GM03348 (cell line): ENCODE measurements at places on chromosomes 2 and 18.

DNA sequence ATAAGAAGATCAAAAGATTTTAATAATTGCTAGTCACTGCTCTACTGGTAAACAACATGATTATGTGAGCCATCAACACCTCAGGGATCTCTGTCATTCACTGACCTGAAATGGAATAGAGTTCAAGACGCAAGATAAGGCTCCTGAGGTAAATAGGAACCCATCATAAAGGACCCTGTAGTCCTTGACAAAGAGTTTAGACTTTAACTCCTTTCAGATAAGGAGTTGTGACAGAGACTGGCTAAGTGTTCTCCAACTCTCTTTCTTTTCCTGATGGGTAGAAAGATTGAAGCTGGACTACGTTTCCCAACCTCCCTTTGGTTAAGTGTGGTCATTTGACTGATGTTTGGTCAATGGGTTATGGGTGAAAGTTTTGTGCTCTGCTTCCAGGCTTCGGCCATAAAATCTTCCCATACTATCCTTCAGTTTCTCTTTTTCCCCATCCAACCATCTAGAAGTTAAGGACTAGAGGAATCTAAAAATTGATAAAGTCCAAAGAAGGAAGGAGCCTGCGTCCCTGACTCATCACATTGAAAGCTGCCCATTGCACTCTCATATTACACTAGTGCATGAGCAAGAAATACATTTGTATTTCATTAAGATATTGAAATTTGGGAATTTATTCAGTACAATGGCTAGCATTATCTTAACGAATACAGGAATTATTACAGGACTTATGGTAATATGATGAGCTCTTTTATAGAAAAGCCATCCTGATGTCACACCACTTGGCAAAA lies 293.7 kb upstream of the ACVR2A start:
- DNase-seq = peak; percentile 39

GRCh38 chr2:229669841-229670240 lies 44.5 kb downstream of the DNER start:
- DNase-seq = no peak

DNA sequence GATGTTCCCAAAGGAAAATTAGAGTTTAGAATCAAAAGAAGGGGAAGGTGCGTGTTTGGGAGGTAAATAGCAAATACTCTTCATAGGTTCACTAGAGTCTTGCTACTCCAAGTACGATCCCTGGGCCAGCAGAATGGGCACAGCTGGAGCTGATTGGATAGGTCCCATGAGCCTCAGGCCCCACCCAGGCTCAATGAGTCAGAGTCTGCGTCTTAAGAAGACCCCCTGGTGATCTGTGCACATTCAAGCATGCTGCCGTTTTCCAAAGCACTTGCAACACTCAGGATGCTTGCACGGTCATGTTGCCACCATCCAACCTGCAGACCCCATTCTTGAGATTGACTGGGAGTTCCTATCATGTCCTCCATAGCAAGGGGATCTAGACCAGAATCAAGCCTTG lies 40.5 kb downstream of the ABCG8 start:
- DNase-seq = no peak

DNA sequence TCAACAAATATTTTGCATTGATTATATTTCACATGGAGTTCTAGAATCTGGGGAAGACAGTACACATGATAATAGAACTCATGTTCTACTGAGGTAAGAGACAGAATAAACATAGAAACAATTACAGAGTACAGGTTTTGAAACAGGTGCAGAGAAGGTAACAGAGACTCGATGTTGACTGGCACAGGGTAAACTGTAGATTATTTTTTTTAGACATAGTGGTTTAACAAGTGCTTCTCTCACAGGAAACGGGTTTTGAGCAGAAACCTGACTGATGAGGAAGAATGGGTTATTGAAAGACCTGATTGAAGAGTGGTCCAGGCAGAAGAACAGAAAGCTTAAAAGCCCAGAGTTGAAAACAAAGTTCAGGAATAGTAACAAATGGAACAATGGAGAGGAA lies 1002.5 kb upstream of the FAM98A start:
- no peak for DNase-seq

GRCh38 chr2:181658444-181658843 lies 1.5 kb upstream of the CERKL start:
- DNase-seq = no peak

- DNase-seq = peak; percentile 18
Measured at GRCh38 chr18:39667905-39668304, 2102.3 kb upstream of the CELF4 start.

GRCh38 chr18:1499265-1499664 lies 594.6 kb downstream of the ADCYAP1 start:
- peak; percentile 4 for DNase-seq

- no peak for DNase-seq
Measured at GRCh38 chr2:59588286-59588685, 965.2 kb downstream of the BCL11A start.

GRCh38 chr2:98539056-98539735 lies 69.1 kb downstream of the COA5 start:
- no peak for DNase-seq

DNA sequence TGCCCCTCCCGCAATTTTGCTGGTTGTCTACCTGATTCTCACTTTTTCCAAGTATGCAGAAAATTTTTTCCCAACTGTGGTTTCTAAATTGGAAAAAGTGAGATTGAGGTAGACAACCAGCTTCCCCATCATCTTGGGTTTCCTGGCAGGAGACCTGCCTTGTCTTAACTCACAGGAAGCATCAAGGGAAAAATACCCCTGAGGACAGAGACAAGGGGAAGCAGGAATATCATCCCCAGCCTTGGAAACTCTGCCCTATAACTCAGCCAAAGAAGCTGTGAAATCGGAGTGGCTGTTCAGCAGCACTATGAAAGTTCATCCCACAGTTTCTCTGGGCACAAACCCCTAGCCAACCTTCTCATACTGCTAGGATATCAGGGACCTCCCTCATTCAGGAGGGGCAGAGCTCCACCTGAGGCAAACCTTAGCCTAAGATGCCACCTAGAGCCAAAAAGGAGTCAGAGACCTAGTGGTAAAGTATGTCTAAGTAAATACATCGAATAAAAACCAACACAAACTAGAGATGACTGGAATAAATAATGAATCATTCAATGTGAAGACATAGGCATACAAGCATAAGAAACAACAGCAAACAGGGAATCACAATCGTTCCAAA lies 68.2 kb downstream of the ZSWIM2 start:
- DNase-seq = no peak

DNA sequence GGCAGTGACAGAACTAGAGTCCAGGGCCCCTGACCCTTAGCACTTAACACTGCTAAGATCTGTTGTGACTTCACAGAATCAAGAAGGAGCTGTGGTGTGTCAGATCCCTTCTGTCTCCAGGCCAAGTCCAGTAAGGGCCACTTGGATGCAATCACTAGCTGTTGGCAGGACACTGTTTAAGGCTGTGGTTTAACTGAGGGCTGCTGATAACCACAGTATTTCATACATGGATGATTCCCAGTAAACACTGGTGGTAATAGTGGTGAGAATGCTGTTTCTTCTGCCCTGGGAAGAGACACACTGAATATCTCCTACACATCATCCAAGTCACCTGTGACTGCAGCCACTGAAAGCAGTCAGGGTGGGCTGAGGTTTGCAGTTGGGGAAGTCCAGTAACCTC lies 77.7 kb upstream of the FBXO11 start:
- DNase-seq = peak; percentile 3

- no peak for DNase-seq
Measured at GRCh38 chr2:59851836-59852475, 701.5 kb downstream of the BCL11A start.

GRCh38 chr2:37376421-37377186 lies 32.2 kb downstream of the QPCT start:
- DNase-seq = peak; percentile 63

DNA sequence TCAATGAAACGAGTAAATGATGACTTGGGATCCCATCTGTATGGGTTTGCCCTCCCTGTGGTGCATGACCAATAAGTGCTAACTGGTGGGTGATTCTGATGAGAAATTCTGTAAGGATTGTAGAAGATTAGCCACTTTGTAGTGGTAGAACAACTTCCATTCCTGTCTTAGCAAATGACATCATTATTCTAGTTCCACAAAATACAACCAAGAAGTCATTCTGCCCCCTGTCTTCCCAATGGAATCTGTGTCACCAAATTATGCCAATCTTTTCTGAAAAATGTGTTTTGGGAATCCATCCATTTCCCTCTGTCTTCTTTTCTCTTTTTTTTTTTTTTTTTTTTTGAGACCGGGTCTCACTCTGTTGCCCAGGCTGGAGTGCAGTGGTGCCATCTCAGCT lies 48.4 kb downstream of the SLC38A11 start:
- DNase-seq = no peak

DNA sequence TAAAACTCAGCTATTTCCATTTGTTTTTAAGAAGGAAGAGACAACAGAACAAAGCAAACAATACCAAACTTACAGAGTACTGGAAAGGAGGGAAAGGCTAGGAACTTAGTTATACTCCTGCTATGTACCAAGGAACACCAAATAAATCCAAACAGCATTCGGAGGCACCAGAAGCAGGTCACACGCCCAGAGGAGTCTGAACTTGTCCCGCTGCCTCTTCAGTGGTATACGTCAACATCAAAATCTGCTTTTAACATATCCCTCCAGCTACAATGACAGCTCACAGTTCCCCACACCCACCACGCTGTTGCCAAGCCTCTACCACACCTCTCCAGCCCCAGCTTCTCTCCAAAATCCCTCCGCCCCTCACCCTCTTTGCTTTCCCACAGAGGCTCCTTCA lies 17.3 kb downstream of the C2orf76 start:
- no peak for DNase-seq

DNA sequence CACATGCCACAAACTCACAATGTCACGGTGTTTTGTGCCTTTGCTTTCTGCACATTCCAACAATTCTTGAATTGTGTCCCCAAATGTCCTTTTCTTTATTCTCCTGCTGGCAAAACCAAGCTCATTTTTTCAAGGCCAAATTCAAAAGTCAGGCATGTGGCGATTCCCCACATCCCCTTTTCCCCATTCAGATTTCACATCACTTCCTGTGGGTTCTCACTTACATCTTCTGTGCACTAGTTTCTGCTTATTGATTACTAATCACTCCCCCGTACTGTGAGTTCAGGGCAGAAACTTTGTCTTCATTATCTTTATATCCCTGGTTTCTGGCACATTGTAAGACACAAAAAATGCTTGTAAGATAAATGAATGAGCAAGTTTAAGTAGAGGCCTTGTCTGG lies 69.2 kb downstream of the AP1S3 start:
- DNase-seq = no peak

GRCh38 chr2:178873912-178874311 lies 66.7 kb upstream of the TTN start:
- DNase-seq = no peak

DNA sequence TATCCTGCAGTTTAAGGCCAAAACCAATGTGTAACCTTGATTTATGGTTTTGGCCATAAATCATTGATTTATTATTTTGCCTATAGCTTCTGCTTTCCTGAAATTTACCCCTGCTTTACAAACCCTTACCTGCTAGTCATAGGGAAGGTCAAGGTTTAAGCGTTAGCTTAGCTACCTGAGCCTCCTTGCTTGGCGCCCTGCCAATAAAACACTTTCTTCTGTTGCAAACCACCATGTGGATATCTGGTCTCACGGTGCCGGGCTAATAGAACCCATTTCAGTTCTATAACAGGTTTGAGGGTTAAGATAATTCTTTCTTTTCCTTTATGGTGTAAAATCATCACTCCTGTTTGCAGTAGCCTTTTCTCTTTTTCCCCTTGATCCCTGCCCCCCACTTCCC lies 72.2 kb downstream of the PDK1 start:
- DNase-seq = no peak

- DNase-seq = no peak
Measured at GRCh38 chr2:32005371-32005976, 5.3 kb downstream of the MEMO1 start.

DNA sequence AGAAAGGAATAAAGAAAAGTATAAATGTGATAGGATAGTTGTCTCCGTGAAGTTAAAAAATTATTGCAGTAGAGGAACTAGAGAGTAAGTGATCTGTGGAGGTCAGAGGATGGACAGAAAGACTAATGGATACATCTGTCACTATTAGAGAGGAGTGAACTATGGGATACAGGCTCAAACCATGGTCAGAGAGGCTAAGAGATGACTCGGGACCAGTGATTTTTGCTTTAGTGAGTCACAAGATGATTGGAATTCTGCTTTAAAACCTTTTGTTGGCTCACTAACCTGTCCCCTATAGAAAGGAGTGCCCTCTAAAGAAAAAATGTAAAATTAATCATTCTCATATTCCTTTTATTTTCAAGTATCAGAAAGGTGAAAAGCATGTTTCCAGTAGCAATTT lies 30.3 kb downstream of the ALMS1 start:
- no peak for DNase-seq

DNA sequence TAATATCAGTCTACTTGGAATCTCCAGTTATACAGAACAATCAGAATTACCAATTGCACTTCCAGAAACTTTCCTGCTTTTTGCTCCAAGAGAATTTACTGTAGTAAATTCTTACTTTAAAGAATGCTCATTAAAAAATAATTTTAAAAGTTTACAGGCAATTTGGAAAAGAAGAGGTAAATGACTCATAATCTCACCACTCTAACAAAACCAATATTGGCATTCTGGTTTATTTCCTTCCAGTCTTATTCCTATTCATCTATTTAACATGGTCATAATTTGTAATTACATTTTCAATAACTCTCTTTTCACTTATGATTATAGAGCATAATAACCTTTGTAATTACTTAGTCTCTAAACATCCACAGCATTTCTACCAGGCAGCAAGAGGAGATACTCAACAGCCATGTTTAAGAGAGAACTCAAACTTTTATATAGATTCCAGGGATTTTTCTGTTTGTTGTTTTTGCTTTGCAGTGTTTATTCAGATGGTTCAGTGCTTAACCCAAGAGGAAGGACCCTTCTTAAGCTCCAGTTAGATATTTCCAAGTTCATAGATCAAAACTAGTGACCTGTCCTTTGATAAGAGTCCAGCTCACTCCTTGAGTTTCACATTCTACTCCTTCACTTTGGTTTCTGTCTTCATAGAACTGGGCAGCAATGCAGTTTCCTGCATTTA lies 464.7 kb downstream of the TXNL1 start:
- DNase-seq = no peak

DNA sequence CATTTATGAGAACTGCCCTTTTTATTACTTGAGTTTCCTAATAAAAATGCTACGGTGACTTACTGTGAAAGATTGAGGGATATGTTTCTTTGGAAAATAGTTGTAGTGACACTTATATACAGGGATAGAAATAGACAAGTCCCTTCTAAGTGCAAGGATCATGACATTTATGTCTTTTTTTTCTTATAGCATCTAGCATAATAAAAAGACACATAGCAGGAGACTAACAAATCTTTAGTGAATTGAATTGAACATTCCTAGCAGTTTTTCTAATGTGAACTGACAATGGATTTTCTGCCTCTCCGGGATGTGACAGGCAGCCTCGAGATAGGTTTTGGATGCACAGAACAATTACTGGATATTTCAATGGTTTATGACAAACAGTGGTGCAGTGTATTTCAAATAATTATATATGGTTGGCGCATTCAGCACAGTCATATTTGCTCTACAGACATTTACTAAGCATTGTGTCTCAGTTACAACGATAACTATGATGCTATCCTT lies 562.8 kb downstream of the ADCYAP1 start:
- no peak for DNase-seq
